AG04450 (cell line): ENCODE measurements at places on chromosomes 16 and 17.

- DNase-seq, result no peak
These were observed 50.8 kb downstream of the HIC1 start for GRCh38 chr17:2105663-2106062.

DNA sequence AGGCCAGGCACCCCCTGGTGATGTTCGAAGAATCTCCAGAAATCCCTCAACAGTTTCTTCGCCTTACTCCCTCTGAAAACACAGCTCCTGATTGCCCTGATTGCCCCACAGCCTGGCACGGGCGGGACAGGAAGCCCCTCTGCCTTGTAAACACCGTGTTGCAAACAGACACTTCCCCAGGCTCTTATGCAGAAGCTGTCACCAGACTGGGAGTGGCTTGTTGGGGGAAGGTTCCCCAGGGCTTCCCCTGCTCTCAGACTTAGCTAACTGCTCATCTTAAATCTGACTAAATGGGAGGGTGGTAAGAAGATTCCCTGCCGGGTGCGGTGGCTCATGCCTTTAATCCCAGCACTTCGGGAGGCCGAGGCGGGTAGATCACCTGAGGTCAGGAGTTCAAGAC, 11.2 kb downstream of the PIK3R5 start:
- DNase-seq, result no peak

DNA sequence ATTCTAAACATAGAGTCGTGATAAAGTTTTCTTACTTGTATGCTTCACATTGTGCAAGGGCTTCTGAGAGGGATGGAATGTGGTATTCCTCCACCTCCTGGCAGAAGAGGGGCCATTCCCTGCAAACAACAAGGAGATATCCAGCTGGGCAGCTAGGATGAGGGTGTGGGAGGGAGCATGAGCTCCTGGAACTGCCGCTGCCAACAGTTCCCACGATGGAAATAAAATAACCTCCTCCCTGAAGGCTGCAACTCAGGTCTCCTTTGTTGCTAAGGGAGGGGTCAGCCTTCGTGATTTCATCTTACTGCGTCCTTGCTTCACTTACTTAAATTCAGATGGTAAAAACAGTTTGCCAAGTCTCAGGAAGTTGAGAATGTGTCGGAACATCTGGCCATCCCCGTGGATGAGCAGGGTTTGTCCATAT, 15.6 kb downstream of the PLEKHG4 start:
- no peak for DNase-seq

DNA sequence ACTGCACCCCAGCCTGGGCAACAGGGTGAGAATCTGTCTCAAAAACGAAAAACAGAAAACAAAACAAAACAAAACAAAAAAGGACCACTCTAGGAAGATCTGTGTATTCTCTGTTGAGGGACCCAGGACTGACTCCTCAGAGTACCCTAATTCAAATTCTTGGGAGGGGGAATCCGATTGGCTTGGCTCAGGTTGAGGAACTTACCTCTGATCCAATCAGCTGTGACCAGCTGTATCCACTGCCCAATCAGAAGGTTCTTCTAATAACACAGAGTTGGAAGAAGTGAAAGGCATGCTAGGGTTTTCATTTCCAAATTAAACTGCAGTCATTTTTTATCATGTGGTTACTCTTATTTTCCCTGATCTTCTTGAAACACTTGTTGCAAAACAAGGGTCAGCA, 105.9 kb upstream of the CACNG3 start:
- DNase-seq, result no peak

DNA sequence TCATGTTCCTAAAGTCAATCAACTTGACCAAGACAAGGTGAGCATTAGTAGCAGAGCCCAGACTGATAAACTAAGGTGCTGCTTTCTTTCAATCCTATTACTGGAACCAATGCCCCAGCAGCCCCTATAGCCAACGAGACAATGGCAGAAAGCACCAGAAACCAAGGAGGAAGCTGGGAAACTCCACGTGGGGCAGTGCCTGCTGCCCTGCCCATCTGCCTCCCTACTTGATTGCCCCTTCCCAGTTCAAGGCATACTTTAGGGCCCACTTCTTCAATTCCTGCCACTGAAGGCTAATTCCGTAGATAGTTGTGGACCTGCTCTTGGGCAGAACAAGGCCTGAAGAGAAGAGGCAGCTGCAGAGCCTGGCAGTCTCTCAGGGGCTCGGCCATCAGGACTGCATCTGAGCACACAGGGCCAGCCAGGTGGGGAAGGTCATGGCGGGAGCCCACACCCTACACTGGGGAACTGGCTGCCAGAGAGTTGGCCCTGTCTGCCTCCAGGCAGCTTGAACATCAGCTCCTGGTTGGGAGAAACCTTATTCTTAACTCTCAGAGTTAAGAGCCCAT, 30.9 kb downstream of the WSB1 start:
- DNase-seq, result no peak

- DNase-seq, result no peak
These were observed 4.5 kb upstream of the CNP start for GRCh38 chr17:41962111-41962510.

GRCh38 chr16:48831076-48831722, 221.2 kb upstream of the N4BP1 start:
- no peak for DNase-seq

DNA sequence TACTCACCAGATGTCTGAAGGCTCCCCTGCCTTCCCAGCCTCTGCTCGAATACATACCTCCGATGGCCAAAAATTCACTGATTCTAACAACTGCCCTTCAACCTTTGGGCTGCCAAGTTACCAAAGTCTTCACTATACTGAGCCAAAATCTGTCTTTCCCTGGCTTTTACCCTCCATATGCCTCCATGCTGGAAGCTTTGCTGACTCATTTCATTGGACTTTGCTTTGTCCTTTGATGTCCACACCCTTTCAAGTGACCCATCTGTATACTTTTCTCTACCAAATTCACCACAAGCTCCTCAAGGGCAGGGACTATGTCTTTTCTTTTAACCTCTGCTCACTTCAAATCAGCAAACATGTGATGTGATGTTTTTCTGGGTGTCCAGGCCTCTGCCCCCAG, 21.0 kb upstream of the MTMR4 start:
- no peak for DNase-seq

GRCh38 chr16:1526608-1527555, 6.6 kb upstream of the TMEM204 start:
- no peak for DNase-seq

- no peak for DNase-seq
These were observed 39.3 kb downstream of the SMPD3 start for GRCh38 chr16:68408967-68409366.

DNA sequence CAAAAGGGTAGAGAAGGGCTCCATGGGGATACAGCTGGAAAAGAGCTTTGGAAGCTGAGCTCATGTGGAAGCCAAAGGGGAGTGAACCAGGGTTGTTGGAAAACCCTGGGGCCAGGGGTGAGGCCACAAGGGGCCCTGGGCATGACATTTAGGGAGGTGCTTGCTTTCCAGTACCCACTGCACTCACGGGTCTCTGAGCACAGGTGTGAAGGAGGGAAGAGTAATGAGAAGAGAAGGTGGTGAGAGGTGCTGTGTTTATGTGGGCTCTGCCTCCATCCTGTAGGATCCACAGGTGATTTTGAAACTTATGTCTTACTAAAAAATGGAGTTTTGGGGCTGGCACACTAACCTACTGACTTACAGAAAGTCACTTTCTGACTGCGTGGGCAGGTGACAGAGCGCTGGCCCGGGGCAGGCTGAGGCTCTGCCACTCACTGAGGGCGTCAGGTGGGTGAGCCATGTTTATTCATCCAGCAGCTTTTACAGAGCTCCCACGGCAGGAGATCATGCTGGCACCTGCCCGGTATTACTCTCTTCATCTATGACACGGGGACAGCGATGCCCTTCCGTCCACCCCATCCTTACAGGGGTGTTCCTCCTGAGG, 18.9 kb downstream of the KSR1 start:
- DNase-seq, result no peak

DNA sequence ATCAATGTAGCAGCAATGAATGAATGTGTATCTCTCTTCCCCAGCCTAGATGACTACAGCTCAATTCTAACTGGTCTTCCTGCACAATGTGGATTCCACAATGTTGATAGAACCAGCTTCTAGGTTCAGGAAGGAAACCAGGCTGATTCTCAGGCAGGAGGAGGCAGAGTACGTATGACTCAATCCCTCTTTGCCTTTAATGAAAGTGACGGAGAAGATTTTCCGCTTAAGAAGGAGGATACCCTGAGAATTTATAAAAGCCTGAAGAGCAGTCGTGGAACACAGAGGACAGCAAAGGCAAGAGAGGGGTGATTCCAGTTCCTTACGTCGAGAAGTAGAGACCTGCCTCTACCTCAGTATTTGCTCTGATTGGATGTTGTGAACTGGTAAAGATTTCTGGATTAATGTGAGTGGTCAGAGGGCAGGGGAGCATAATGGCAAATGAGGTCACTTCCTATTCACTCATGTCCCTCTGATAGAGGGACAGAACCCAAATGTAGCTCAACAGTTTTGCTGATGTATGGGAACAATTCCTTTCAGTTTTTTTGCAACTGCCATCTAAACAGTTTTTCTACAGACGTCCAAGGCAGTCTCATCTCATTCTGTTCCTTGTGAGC, 15.0 kb upstream of the SLC16A11 start:
- no peak for DNase-seq

DNA sequence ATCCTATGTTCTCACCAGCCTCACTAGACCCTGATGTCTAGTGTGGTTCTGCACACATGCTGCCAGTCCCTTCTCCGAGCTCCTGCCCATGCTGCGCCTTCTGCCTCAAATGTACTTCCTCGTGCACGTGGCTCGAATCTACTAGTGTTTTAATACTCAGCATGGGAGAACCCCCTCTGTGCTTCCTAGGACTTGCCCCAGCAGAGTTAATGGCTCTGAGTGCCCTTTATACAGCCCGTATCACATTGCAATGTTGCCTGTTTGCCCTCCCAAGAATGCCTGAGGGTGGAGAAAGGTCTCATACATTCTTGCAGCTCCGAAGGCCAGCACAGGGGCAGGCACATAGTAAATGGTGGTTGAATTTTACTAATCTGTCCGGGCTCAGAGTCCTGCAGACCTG, 190.8 kb upstream of the NLRP1 start:
- no peak for DNase-seq

GRCh38 chr16:58464916-58465731, 34.8 kb upstream of the NDRG4 start:
- no peak for DNase-seq

GRCh38 chr17:47692895-47693730, 848 bp upstream of the TBKBP1 start:
- no peak for DNase-seq

DNA sequence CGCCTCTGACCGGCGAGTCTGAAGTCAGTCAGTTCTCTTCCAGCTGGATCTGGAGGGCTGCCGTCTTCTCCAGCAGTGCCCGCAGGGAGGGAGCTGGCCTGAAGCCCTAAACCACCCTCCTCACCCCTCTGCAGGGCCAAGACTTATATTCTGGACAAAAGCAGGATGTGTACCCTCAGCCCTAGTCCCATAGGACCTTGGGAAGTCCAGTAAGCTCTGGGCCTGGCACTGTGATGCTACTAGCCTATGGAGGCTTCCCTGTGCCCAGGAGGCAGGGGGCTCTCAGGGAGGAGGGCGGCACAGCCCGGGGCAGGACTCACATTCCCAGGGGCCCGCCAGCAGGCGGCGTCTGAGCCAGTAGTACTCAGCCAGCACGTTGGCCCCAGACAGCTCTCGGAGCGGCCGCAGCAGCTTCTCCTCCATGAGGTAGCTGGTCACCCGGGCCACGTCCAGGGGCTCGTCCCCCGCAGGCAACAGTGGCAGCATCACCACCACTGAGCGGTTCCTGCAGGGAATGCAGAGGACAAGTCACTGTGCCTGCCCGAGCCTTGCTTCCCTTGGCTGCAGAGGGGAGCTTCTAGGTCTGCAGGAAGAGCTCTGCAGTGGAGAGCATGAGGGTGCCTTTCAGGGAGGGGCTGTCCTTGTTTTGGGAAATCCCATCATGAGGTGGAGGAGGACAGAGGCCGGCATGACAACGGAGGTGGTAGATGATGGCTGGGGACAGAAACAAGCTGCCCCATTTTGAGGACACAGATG, 41.7 kb downstream of the RMI2 start:
- DNase-seq, result no peak

- no peak for DNase-seq
These were observed 8.8 kb downstream of the MBTD1 start for GRCh38 chr17:51251010-51251409.

GRCh38 chr17:81803728-81804558, at the start of gene GCGR:
Gene GCGR, plus strand, starts transcription at chr17:81804150. Its CDS starts 4,869 bp downstream, at chr17:81809019.
- no peak for DNase-seq

GRCh38 chr16:7408700-7409365, 76.2 kb downstream of the RBFOX1 start:
- DNase-seq, result no peak

GRCh38 chr16:53998024-53998810, 288.4 kb downstream of the IRX3 start:
- DNase-seq, result no peak

DNA sequence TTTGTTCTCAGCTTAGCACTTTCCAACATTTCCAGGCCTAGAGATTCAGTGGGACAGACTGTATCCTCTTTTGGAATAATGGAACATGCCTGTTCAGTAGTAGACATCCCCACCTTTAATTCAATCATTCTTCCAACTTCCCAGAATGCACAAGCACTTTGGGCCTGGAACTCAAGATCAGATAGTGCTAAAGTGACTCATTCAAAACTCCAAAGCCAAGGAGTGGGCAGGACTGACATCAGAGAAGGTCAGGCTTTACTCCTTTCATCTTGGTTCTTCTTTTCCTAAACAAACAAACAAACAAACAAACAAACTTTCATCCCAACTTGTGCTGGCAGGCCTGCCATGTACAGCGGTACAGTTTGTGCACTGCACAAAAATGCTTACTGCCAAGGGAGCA, 172.0 kb downstream of the AXIN2 start:
- DNase-seq, result no peak

DNA sequence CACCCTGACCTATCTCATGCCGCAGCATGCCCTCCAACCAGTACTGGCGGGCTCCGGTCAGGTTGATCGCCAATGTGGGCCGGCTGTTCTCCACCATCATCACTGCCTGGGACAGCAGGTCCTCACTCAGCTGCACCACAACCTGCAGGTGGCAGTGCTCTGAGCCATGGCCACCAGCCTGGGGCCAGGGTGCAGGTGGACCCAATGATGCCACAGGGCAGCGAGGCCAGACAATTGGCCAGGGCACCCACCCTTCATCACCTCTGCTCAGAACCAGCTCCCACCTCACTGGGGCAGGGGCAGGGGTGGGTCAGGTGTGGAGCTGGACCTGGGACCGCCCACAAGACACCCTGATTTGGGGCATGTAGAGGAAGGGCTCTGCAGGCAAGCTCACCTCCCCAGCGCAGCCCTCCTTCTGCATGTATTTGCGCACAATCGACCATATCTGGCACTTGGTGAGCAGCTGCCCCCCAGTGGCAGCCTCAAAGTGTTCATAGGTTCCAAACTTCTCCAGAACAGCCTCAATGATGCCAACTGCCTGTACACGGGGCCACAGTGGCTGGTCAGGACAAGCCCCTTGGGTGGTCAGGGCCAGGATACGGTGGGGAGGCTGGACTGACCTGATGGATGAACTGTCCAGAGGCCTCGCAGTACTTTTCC, 4.2 kb downstream of the MATCAP1 start:
- no peak for DNase-seq

DNA sequence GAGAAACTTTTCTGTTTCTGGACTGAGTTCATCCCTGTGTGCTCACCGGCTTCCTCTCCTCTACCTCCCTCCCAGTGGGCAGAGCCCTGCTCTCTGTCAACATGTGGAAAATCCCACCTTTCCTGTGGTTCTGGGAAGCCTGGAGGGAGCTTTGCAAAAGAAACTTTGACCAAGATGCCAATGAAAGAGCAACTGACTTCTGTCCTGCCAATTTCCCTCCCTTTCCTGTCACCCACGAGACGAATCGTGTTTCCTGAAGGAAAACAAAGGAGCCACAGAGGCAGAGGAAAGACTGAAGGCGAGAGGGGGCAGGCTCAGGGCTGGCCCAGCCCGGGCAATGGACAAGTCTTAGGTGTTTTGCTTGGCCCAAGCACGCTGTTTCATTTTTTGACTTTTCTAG, 82.8 kb downstream of the PLCG2 start:
- DNase-seq, result no peak

GRCh38 chr17:19249681-19250080, 12.5 kb downstream of the EPN2 start:
- no peak for DNase-seq
